ENCODE measurements at places on chromosomes 12 and 14.

DNA sequence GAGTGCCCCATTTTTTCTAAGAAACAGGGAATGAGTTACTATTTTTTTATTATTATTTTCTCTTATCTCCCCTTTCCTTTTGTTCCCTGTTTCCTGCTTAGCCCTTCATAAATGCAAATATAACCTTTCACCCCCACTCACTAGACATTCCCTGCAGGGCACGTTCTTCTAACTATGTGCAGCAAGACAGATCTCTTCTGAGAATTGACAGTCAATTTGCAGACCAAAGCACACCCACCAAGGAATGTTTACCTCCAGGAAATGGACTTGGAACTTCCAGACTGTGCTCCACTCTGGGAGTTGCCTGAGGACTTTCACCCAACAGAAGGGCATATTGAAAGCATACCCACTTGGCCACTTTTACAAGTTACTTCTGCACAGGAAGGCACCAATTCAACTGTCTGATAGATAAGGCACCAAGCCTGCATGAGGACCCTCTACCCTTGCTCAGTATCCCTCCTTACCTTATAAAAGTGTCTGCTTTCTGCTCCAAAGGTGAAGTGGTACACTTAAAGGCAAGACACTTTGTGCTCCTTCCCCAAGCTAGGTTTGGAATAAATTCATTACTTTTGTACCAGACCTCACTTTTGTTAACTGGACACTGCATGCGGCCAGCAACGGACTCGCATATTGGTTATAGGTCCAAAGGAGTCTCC, 6.5 kb downstream of the TAS2R19 start:
- peak; percentile 75 for DNase-seq

GRCh38 chr12:110639336-110640141, 25.6 kb downstream of the TCTN1 start:
- DNase-seq: no peak

DNA sequence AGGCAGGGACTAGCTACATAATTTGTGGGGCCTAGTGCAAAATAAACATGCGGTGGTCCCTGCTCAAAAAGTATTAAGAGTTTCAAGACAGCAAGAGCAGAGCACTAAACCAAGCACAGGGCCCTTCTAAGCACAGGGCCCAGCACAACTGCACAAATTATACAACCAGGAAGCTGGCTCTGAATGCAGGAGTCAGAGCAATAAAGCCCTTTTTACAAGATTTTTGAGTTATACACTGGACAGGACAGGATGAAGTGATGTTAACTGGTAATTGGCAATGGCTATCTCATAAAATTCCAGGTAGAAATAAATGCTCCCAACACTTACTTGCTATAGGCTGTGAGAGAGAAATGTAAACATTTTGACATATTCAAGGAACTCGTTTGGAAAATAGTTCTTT, 86.2 kb upstream of the GPHB5 start:
- DNase-seq: no peak

GRCh38 chr12:570921-571794, 92.1 kb downstream of the NINJ2 start:
- DNase-seq: peak; percentile 94

- peak; percentile 65 for DNase-seq
Measured at GRCh38 chr12:80490329-80490728, 46.3 kb downstream of the PTPRQ start.
